Glutamatergic neuron (in vitro differentiated cells): ENCODE measurements at places on chromosomes 1 and 21.

GRCh38 chr1:175157200-175157599 lies 35.4 kb downstream of the KIAA0040 start:
- DNase-seq = no peak
- H3K4me3 ChIP-seq = no peak overlapping the region
- peaks cover 5% of the 10 kb centered on the region for H3K4me1 ChIP-seq
- H3K27ac ChIP-seq = no peak overlapping the region
- H3K27me3 ChIP-seq = peaks cover 6% of the 10 kb centered on the region

GRCh38 chr1:30697571-30698376 lies 25.6 kb downstream of the MATN1 start:
- no peaks in the 10 kb centered on the region for H3K27me3 ChIP-seq
- H3K4me1 ChIP-seq = peaks cover 7% of the 10 kb centered on the region
- H3K36me3 ChIP-seq = no peaks in the 10 kb centered on the region
- H3K4me3 ChIP-seq = no peak overlapping the region

DNA sequence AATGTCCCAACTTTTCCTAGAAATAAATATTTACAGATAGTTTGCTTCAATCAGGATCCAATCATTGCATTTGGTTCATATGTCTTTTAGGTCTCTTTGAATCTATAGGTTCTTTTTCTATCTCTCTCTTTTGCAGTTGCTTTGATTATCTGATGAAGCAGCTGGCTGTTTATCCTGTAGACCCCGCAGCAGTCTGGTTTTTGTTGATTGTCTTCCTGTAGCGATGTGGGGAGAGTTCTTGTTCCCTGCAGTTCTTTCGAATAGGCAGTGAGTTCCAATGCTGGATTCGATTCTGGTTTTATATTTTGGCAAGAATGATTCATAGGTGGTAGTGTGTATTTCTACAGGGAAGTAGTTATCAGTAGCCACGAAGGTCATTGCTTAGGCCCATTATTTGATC lies 7.4 kb upstream of the MIXL1 start:
- peaks cover 3% of the 10 kb centered on the region for H3K27me3 ChIP-seq
- DNase-seq = no peak
- H3K4me3 ChIP-seq = no peak overlapping the region
- H3K27ac ChIP-seq = no peak overlapping the region

DNA sequence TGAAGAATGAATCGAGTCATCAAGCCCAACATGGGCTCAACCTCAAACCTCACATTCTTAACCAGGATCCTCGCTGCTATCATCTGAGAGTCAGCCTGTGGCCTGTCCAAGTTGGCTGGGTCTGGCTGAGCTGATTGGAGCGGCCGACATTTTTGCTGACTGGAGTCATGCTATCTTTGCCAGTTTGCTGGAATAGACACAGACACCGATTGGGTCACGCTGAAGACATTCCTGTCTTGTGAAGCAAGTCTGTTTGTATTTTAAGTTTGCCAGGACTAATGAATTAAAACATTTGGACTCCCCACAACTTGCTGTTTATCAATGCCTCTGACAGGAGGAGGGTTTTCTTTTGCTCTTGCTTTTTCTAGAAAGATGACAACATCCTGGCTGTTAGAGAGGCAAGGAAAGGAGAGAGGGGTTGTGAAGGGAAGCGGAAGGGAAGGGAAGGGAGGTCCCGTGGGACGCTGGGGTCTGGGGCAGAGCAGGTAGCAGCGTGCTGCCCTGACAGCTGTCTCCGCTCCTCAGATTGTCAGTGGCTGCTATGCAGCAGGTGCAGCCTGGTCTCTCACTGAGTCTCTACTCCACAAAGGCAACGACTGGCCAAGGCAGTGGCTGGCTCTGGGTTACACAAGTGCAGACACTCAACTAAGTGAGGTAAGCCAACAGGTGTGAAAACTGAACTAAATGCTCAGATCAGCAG lies at the start of gene MAP3K7CL:
MAP3K7CL (plus strand) TSS at position 375 of the 700 bp plus-strand sequence. CDS start 2,701 bp downstream, outside the sequence.
- H3K4me1 ChIP-seq = peaks cover 4% of the 10 kb centered on the region
- H3K36me3 ChIP-seq = no peaks in the 10 kb centered on the region
- no peak within 1 kb of the TSS for H3K4me3 ChIP-seq
- DNase-seq = peak; percentile 19

GRCh38 chr1:114505148-114505561 lies 5.8 kb downstream of the TRIM33 start:
- H3K4me1 ChIP-seq = peaks cover 29% of the 10 kb centered on the region
- H3K4me3 ChIP-seq = no peak overlapping the region
- peaks cover 4% of the 10 kb centered on the region for H3K36me3 ChIP-seq
- peaks cover 5% of the 10 kb centered on the region for H3K27me3 ChIP-seq

DNA sequence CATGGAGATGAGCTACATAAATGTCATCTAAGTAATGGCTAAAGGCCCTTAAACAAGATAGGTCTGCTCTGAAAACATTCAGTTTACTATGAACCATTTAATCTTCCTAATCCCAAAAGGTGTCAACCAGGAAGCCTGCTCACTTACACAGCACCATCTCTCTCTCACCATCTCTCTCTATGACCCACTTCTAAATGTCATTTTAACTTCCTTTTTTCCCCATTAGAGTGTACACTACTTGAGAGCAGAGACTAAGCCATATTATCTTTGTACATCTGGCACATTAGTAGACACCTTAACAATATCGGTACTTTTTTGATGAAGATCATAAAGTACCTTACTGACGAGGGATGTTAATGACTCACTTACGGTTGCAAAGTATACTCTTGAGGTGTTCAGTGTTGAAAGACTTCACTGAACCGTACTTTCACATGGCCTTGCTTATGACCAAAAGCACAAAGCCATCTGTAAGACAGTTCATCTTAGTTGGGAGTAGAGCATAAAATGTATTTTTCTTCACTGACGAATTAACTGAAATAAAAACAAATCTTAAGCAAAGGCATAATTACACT lies 25.4 kb downstream of the FBXO42 start:
- no peak overlapping the region for H3K4me3 ChIP-seq
- no peaks in the 10 kb centered on the region for H3K36me3 ChIP-seq
- H3K27ac ChIP-seq = no peak overlapping the region
- peaks cover 2% of the 10 kb centered on the region for H3K4me1 ChIP-seq
- H3K27me3 ChIP-seq = no peaks in the 10 kb centered on the region

- H3K36me3 ChIP-seq = no peaks in the 10 kb centered on the region
- DNase-seq = no peak
- H3K27ac ChIP-seq = no peak overlapping the region
- H3K4me3 ChIP-seq = no peak overlapping the region
- peaks cover 3% of the 10 kb centered on the region for H3K27me3 ChIP-seq
- H3K4me1 ChIP-seq = peaks cover 38% of the 10 kb centered on the region
These were observed 2.0 kb downstream of the CAPN9 start for GRCh38 chr1:230749150-230749549.

DNA sequence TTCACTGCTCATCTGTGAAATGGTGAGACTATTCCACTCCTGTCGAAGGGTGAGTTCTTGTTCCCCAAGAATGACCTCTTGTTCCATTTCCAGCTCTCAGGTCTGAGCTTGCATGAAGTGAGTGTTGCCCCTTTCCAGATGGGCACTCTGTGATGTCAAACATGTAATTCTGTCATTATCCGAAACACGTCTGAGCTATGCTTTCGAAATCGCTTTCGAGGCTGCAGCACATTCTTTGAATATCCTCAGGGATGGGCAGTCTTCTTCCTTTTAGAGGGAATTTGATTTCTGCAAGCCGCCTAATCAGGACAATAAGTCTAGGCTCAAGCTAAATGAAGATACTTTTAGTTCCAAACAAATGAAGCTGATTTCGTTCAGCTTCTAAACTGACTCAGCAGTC lies 15.1 kb downstream of the NFASC start:
- H3K4me3 ChIP-seq = no peak overlapping the region
- no peak overlapping the region for H3K27ac ChIP-seq
- H3K27me3 ChIP-seq = peaks cover 2% of the 10 kb centered on the region
- peaks cover 67% of the 10 kb centered on the region for H3K4me1 ChIP-seq
- H3K36me3 ChIP-seq = no peaks in the 10 kb centered on the region

- no peak for DNase-seq
- H3K4me1 ChIP-seq = peaks cover 10% of the 10 kb centered on the region
- no peak overlapping the region for H3K4me3 ChIP-seq
- H3K36me3 ChIP-seq = no peaks in the 10 kb centered on the region
These were observed 7.3 kb downstream of the WDR26 start for GRCh38 chr1:224427346-224427745.

DNA sequence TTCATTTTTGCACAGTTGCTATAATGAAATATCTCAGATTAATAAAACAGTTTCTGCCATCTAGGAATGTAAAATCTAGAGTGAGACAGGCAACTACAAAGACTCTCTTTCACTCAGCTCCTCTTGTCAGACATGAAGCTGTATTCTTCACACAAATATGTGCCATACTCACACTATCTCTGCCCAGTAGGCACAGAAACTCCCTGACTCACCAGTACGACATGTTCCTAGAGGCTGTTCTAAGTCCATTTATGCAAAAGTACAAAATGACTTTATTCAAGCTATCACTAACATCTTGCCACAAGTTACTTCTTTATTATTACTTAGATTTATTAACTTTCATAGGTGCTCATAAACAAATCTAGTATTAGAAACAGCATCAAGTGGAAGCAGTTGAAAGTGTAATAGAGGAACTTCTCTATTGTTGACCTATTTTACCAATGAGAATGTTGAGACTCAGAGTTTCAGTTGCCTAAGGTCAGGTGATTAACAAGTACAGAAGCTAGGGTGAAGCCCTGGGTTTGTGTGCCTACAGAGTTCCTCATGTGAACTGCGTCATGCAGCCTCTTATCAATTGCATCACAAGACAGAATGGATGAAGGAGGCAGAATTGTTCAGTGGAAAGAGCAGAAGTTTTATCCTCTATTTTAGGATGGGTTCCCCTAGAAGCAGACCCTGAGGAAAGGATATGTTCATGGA lies 98.9 kb downstream of the RGS2 start:
- no peaks in the 10 kb centered on the region for H3K4me1 ChIP-seq
- H3K27ac ChIP-seq = no peak overlapping the region
- peaks cover 6% of the 10 kb centered on the region for H3K36me3 ChIP-seq
- DNase-seq = no peak
- no peak overlapping the region for H3K4me3 ChIP-seq

- DNase-seq = no peak
- peaks cover 3% of the 10 kb centered on the region for H3K4me1 ChIP-seq
- peaks cover 12% of the 10 kb centered on the region for H3K36me3 ChIP-seq
- no peak overlapping the region for H3K4me3 ChIP-seq
- H3K27me3 ChIP-seq = peaks cover 12% of the 10 kb centered on the region
- no peak overlapping the region for H3K27ac ChIP-seq
These were observed 95.8 kb downstream of the ARHGEF10L start for GRCh38 chr1:17635276-17635675.

GRCh38 chr1:69993810-69994209 lies 211.6 kb downstream of the LRRC40 start:
- H3K36me3 ChIP-seq = no peaks in the 10 kb centered on the region
- no peak overlapping the region for H3K27ac ChIP-seq
- no peaks in the 10 kb centered on the region for H3K4me1 ChIP-seq
- H3K27me3 ChIP-seq = no peaks in the 10 kb centered on the region

DNA sequence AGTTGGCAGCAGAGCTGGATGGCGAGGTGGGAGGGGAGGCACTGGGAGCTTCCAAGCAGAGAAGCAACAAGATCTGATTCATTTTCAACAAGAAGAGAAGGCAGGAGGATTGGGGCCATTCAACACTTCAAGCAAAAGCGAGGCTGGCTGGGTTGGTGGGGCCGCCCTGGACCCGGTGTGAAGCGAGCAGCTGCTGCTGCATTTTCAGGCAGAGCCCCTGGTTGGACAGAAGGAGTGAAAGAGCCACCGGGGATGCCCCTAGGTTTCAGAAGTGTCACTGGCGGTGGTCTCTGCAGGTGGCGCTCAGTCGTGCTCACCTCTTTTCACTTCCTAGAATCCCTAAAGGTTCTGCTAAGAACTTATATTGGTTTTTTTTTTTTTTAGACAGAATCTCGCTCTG lies 18.0 kb downstream of the SLC2A7 start:
- no peaks in the 10 kb centered on the region for H3K36me3 ChIP-seq
- DNase-seq = no peak
- H3K27ac ChIP-seq = no peak overlapping the region
- no peak overlapping the region for H3K4me3 ChIP-seq

GRCh38 chr1:66654643-66655042 lies 97.6 kb upstream of the DYNLT5 start:
- H3K27ac ChIP-seq = no peak overlapping the region
- no peaks in the 10 kb centered on the region for H3K27me3 ChIP-seq
- H3K4me1 ChIP-seq = no peaks in the 10 kb centered on the region
- H3K4me3 ChIP-seq = no peak overlapping the region
- H3K36me3 ChIP-seq = no peaks in the 10 kb centered on the region

DNA sequence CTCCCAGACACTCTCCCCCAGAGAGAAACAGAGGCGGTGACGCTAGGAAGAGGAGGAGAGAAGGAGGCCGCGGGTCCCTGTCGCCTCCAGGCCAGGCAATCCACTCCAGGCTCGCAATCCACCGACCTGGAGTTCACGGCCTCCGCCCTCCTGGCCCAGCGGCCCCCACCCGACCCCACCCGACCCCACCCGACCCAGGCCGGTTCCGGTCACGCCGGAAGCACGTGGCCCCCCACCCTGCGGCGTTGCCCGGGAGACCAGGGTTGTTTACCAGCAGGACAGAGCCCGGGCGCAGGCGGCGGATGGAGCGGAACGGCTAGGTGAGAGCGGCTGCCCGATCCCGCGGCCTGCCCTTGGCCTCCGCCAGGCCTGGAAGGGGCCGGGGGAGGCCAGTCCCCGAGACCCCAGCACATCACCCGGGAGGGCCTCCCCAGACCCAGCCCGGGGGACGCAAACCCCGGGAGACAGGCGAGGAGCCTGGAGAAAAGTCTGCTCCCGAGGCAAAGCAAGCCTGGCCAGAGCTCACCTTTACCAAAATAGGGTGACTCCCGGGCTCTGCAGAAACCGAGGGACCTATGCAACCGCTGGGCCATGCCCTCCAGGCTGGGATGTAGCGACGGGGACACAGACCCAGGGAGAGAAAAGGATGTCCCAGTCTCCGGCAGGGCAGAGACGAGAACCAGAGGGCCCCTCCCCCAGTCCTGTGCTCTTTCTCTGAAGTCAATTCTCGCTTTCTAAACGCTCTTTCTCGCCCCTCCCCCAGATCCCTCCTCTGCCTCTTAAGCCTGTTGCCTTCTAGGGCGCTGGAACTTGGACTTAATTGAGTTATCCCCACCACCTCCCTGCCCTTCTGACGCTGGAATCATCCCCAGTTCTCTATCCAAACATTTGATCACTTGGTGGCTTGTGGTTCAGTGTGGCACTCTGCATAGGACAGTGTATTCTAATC lies at the start of the genes PLA2G2C and UBXN10:
PLA2G2C (minus strand) TSS at position 685 of the 949 bp plus-strand sequence. CDS start 9,155 bp downstream, outside the sequence.
UBXN10 (plus strand) TSS at position 263 of the 949 bp plus-strand sequence. CDS start 4,466 bp downstream, outside the sequence.
- H3K27ac ChIP-seq = peak within 1 kb of the TSS; percentile 44
- peak within 1 kb of the TSS; percentile 93 for H3K4me3 ChIP-seq
- H3K27me3 ChIP-seq = peaks cover 6% of the 10 kb centered on the region
- no peaks in the 10 kb centered on the region for H3K36me3 ChIP-seq
- peak; percentile 82 for DNase-seq

- H3K36me3 ChIP-seq = peaks cover under 1% of the 10 kb centered on the region
- peaks cover 8% of the 10 kb centered on the region for H3K4me1 ChIP-seq
- no peak overlapping the region for H3K4me3 ChIP-seq
- no peak overlapping the region for H3K27ac ChIP-seq
- no peak for DNase-seq
These were observed 9.9 kb downstream of the PHLDA3 start for GRCh38 chr1:201459052-201459451.

GRCh38 chr1:20125100-20125499 lies 5.8 kb upstream of the PLA2G2D start:
- no peak overlapping the region for H3K27ac ChIP-seq
- no peaks in the 10 kb centered on the region for H3K36me3 ChIP-seq
- no peaks in the 10 kb centered on the region for H3K27me3 ChIP-seq
- no peak overlapping the region for H3K4me3 ChIP-seq
- DNase-seq = no peak

GRCh38 chr1:193264313-193265065 lies 78.1 kb upstream of the B3GALT2 start:
- H3K27me3 ChIP-seq = no peaks in the 10 kb centered on the region
- no peak for DNase-seq
- no peaks in the 10 kb centered on the region for H3K36me3 ChIP-seq
- no peak overlapping the region for H3K27ac ChIP-seq
- H3K4me1 ChIP-seq = no peaks in the 10 kb centered on the region
- no peak overlapping the region for H3K4me3 ChIP-seq
